ENCODE measurements at places on chromosomes 3 and 15.

GRCh38 chr15:64525828-64526530 is 65.6 kb downstream of the ZNF609 start:
- no peak for DNase-seq

GRCh38 chr3:185448107-185448506 is 50.7 kb downstream of the TMEM41A start:
- no peak for DNase-seq

DNA sequence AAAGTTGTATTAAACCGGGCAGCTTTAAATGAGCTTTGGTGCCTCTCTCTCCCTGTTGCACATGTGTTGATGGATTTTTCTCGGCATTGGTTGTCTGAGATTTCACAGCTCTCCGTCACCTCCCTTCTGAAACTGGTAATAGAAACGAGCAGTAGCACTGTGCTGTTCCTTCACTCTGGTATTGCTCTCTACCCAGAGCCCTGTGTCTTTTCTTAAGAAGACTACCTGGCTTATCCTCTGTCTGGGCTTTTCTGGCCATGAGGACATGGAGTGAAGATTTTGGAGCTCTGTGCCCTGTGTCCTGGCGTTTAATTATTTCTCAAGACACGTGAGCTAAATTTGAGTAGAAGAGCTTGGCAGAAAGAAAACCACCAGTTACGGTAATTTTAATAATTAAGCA is 209.6 kb upstream of the EIF1B start:
- no peak for DNase-seq

GRCh38 chr3:195179776-195180489 is 91.0 kb downstream of the XXYLT1 start:
- no peak for DNase-seq

GRCh38 chr15:94177112-94177511 is 54.2 kb upstream of the MCTP2 start:
- no peak for DNase-seq

DNA sequence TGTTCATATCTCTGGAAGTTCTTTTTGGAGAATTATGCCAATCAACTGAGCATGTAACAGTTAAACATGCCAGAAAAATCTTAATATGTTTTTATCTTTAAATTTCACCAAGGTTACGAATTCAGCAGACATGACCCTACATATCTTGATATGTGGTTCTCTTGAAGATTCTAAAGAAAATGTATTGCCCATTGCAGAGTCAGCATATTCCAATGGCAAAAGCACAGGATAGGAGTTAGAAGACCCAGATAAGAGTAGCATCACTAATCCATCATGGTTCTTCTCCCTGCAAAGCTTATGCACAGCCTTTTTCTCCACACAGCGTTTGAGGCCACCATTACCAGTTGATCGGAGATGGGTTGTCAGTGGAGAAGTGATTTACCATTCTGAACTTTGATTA is 402.8 kb downstream of the EPHB1 start:
- no peak for DNase-seq
